Lung (tissue), 17 donors: ENCODE measurements at places on chromosomes 11 and 22.

GRCh38 chr11:77126861-77127234 is 1.2 kb upstream of the MYO7A start:
- DNase-seq = no peak

- no peak for DNase-seq
Measured at GRCh38 chr11:75831915-75832502, 17.0 kb downstream of the UVRAG start.

DNA sequence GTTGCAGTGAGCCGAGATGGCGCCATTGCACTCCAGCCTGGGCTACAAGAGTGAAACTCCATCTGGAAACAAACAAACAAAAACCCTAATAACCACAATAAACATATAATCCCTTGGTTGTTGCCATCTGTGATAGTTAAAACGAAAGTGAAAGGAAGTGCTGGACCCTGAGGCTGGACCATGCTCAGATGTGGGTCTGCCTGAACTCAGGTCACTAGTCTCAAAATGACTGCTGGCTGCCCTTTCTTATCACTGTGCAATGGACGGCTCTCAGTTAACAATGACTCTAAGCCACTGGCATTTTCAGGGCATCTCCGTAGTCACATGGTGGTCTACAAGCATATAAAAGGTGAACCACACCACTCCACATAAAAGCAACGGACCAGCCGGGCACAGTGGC is 48.2 kb upstream of the FTH1 start:
- no peak for DNase-seq

DNA sequence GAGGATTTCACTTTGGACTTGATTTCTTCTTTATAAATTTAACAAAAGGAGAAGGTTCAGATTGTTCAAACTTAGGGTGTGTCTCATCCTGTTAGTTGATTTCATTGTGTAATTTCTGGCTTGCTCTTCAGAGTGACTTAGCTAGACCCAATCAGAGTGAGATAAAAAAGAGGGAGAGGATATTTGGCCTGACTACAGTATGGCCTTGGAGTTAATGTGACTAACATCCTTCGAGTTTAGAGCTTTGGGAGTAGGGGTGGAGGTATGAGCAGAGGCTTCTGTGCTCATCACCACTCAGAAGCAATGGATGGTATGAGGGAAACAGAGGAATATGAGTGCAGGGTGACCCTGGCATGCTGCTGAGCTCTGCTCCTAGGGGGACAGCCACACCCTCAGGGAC is 114.2 kb downstream of the ME3 start:
- no peak for DNase-seq

DNA sequence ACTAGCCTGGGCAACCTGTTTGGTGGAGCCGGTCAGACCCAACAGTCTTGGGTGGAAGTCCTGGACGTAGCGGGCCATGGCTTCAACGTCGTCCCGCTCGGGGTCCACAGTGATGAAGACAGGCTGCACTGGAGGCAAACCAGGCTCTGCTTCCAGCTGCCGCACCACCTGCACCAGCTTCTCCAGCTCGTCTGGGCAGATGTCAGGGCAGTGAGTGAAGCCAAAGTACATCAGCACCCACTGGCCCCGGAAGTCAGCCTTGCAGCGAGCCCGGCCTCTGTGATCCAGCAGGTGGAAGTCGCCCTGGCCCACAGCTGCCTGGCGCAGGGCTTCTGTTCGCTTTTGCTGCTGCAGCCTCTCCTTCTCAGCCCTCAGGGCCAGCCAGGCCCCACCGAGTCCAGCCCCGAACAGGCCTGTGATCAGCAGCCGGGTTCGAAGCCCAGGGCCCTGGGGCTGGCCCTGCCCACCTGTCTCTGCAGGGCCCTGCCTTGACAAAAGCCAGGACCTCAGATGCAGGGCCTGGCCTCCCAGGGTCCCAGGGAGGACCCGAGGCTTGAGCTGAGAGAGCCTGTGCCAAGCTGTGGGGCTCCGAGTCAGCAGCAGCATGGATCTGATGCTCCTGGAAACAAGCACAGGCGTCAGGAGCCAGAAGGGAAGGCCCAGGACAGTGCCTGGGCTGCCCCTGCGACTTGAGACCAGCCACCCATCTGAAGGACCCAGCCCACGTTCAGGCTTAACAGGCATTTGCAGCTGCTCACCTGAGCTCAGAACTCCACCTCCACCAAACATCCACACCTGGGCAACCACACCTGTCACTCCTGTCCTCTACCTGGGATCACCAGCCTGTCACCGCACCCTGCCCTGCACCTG is 1.4 kb downstream of the SCO2 start:
- DNase-seq = no peak

DNA sequence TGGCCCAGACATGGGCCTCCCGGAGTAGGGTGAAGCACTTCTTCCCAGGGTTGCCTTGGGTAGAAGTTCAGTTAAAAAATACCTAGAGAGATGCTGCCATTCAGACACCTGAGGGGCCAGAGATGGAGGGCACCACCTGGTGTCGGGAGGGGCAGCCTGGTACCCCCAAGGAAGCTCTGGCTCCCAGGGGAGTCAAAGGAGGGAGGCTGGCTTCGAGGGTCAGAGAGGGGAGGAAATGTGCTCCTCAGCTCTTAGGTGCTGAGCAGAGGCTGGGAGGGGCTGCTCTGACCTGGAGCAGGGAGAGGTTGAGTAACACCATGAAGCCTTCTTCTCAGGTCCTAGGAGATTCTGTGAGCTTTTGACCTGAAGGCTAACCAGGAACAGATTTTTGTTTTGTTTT is 1.1 kb downstream of the USP35 start:
- no peak for DNase-seq

DNA sequence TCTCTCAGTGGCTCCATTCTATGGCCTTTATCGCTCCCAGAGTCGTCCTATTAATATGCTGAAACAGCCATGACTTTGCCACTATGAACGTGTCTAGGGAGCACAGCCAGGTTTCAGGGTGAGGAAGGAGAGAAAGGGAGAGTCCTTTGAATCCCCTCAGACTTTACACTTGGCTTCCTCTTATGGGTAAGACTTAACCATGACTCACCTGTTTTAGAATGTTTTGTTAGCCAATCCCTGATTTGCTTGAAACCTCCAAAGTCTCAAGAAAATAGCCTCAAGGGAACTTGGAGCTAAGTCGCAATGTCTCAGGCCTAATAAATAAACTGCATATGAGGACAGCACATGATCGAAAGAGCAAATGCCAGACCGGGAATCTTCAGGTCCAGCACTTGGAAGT is 131.2 kb upstream of the RCN1 start:
- no peak for DNase-seq

DNA sequence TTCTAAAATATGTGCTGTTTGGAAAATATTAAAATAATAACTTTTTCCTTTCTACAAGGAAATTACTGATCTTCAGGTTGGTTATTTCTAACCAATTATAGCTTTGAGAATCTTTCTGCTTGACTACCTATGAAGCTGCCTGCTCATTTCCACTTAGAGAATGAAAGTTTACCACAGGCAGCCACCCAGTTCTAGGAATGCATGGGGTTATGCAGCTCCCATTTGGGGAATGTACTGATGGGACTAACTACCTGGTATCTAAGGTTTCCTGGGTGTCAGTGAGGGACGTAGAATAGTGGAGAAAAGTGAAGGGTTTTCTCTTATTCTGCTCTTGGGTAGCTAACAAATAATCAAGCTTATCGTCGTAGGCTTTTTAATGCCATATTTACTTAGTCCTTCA is 73.4 kb downstream of the DEUP1 start:
- DNase-seq = no peak

DNA sequence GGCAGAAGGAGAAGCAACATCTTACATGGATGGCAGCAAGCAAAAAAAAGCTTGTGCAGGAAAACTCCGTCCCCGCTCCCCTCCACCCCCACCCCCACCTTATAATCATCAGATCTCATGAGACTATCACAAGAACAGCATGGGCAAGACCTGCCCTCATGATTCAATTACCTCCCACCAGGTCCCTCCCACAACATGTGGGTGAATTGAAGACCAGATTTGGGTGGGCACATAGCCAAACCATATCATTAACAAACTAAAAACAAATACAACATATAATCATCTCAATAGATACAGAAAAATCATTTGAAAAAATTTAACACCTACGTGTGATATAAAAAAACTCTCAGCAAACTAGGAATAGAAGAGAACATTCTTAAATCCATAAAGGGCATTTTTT is 88.8 kb downstream of the BUD13 start:
- no peak for DNase-seq

GRCh38 chr11:58788355-58789023 is 56.0 kb downstream of the GLYATL2 start:
- DNase-seq = peak; percentile 60

GRCh38 chr11:75241036-75241905 is 697 bp downstream of the TPBGL start:
- DNase-seq = peak; percentile 85

GRCh38 chr11:1786466-1786865 is 22.7 kb upstream of the CTSD start:
- DNase-seq = no peak

DNA sequence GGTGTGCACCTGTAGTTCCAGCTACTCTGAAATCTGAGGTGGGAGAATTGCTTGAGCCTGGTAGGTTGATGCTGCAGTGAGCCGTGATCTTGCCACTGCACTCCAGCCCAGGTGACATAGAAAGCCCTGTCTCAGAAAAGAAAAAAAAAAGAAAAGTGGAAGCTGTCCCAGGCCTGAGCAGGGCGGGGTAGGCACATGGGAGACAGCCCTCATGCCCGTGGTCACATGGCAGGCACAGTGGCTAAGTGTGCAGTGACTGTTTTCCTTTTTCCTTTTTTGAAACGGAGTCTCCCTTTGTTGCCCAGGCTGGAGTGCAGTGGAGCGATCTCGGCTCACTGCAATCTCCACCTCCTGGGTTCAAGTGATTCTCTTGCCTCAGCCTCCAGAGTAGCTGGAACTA is 7.8 kb downstream of the OTUB1 start:
- no peak for DNase-seq

DNA sequence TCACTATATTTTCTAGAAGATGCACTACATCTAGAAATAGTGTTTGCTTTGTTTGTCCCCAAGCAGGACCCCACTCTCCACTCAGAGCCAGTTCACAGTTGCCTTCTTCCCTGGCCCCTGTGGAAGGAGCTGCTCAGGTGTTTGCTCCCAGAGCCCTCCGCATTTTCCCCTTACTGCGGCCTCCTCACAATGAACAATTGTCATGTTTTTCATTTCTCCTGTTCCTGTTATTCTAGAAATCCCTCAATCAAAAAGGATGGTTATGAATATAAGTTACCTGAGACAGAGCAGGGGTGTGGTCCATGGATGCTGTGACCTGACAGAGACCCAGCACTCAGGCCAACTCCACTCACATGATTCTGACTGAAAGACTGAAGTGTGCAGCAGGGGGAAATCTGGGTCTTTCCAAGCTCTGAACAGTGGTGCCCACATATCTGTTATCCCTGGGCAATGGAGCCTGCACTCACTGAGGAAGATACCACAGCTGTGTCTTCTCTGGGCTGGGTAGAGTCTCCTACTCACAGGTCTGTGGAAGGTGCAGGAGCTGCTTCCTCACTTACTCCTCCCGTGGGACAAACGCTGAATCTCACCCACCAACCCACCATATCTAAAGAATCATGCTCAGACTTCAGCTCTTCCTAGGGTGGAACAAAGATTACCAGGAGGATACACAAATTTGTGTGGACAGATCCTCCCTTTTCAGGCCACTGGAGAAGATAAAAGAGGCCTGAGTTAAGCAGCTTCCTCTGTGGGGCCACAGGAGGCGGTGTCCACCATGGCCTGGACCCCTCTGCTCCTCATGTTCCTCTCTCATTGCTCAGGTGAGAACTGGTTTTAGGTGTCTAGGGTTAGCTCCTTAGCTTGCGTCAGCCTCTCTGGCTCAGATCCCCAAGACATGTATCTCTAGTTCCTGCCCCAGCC is 87.1 kb upstream of the TOP3B start:
- no peak for DNase-seq

DNA sequence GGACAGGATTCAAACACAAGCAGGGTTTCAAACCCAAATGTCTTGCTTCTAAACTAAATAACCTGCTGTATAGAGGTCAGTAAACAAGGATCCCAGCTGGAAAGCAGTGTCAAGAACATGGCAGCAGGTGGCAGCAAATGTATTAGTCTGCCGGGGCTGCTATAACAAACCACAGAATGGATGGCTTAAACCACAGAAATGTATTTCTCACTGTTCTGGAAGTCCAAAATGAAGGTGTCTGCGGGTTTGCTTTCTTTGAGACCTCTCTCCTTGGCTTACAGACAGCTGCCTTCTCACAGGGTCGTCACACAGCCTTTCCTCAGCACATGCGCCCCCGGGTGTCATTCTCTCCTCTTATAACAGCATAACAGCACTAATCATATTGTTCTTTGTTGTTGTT is 65.1 kb upstream of the LRRC55 start:
- peak; percentile 44 for DNase-seq

DNA sequence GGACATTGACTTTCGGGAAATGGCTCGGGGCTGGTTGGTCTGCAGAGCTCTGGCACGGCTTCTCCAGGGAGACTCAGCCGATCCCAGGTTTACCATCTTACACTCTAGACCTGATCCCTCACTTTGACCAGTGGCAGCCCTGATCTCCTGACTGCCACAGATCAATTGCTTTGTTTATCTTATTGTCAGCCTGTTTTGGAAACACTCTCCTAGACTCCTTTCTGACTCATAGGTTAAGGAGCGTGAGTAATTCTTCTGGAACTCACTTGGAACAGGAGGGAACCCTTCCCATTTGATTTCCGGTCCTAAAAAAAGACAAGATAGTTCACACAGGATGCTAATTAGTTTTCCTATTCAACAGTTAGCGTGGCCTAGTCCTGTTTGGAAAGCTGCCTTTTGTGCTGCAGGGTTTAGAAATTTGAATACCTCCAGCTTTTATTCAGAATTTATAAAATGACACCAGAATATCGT is 16.0 kb upstream of the BMAL1 start:
- no peak for DNase-seq

GRCh38 chr22:19671316-19671715 is 43.0 kb upstream of the SEPTIN5 start:
- DNase-seq = no peak

DNA sequence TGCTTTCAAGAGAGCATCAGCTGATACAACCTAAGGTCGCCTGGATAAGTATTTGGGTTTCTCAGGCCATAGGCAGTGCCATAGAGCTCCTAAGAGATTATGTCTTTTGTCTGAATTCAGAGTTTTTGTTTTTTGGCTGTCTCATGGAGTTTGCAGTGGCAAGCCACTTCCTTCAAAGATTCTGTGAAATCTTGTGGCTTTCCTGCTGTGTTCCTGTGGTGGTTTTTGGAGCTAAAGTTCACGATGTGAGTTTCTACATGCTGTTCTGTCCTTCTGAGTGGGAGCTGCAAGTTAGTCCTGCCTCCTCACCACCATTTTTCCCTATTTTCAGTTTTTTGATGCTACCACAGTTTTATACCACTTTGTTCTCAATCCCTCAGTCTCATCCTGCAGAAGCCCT is 111.4 kb downstream of the COMMD9 start:
- DNase-seq = no peak

GRCh38 chr22:28920757-28921584 is 37.6 kb downstream of the ZNRF3 start:
- no peak for DNase-seq

GRCh38 chr22:50281957-50282356 is 11.8 kb upstream of the MAPK11 start:
- no peak for DNase-seq

GRCh38 chr11:59183771-59184170 is 11.8 kb downstream of the DTX4 start:
- peak; percentile 85 for DNase-seq

- peak; percentile 23 for DNase-seq
Measured at GRCh38 chr11:61887839-61888494, 3.4 kb downstream of the FADS3 start.
